Mucosa of gallbladder (tissue), 1 donor: ENCODE measurements at places on chromosomes 12 and 14.
A peak's percentile ranks its signal among the peaks of the same experiment; 100 is the strongest.

DNA sequence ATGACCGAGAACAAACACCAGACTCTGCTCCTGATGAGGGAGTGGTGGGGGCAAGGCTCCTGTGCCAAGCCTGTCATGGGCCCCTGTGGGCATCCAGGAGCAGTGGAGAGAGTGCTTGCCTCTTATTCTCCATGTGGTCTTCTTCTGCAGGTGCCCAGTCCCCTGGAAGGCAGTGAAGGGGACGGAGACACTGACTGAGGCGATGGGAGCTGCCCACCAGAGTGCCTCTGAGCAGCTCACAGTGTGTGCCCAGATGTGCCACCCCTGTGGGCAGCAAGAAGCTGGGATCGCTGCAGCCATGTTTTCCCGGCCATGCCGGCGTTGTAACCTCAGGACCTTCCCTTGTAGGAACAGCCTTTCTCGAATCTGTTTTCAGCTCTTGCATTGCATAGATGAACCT lies 6.4 kb upstream of the EP400 start:
- no peak for DNase-seq

DNA sequence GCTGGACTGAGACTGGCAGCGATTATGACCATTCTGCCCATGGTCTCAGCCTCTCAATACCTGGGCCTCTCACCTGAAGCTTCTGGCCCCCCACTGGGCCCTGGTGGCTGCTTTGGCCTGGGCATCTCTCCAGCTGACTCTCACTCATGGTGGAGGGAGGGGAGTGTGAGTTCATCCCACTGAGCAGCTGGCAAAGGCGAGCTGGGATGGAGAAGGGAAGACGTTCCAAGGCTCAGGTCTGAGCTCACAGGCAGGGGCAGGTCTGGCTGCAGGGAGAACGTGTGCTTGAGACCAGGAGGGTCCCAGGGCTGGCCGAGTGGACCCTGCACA lies 103.5 kb downstream of the TMEM121 start:
- no peak for DNase-seq

GRCh38 chr12:2173971-2174370 lies 121.2 kb downstream of the CACNA1C start:
- no peak for DNase-seq

GRCh38 chr12:49796155-49796554 lies 32.1 kb downstream of the NCKAP5L start:
- no peak for DNase-seq

GRCh38 chr12:93737457-93738198 lies 60.5 kb downstream of the CRADD start:
- DNase-seq: peak; percentile 22

GRCh38 chr14:105464501-105464900 lies 10.1 kb upstream of the CRIP2 start:
- DNase-seq: no peak

- no peak for DNase-seq
Observed at GRCh38 chr14:24334431-24335291, at the start of gene ADCY4. TSS of gene ADCY4 (minus strand) at chr14:24335071. CDS start at chr14:24334652, 419 bp downstream.

DNA sequence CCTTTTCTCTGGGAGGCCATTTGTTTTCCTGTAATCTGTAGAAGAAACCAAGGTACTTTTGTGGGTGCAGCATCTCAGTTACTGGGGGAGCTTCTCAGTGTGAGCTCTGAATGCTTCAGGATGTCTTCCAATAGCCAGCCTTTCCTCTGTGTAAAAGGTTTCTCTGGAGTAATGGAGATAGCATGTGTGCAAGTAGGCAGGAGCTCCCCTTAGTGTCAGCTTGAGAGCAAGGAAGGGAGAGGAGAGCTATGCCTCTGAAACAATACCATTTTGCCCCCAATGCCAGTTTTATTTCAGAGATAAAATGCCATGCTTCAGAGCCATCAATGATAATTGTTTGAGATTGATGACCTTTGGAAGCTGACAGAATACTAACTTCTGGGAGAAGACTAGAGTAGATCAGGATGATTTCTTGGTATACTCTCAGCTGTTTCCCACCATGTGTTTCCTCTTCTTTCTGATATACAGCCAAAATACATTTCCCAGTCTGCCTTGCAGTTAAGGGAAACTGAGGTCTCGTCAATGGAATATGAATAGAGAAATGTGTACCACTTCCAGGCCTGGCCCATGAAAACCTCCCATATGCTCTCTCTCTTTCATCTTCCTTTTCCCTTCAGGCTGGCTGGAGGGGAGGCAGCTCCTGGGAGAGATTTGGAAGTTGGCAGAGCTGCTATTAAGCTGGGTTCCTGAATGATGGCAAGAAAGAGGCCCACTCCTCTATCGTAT lies 125.7 kb downstream of the CRADD start:
- DNase-seq: no peak

DNA sequence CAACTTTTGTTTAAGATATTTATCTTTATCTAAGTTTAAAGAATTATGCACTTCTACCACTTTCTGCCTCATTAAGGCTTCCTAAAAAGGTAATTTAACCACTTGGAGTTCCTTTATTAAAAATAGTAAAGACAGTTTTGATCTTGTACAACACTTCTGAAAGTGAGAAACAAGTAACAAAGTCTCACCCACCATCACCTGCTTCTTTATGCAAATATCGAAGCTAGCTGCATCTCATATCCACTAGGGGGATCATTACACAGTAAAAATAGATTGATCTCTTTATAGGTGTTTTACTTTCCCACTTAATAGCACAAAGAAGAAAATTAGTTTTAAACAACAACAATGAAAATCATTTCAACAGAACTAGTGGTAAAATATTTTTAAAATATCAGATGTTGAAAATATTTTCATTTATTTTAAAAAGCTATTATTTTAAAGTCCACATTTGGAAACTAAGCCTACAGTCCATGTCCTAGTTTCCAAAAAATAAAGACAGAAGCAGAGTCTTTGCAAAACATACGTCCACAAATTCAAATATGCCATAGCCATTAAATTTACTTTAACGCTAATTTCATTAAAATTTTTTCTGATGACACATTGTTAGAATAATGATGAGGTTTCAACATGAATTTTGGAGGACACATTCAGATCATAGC lies 160.0 kb upstream of the SOX5 start:
- no peak for DNase-seq

DNA sequence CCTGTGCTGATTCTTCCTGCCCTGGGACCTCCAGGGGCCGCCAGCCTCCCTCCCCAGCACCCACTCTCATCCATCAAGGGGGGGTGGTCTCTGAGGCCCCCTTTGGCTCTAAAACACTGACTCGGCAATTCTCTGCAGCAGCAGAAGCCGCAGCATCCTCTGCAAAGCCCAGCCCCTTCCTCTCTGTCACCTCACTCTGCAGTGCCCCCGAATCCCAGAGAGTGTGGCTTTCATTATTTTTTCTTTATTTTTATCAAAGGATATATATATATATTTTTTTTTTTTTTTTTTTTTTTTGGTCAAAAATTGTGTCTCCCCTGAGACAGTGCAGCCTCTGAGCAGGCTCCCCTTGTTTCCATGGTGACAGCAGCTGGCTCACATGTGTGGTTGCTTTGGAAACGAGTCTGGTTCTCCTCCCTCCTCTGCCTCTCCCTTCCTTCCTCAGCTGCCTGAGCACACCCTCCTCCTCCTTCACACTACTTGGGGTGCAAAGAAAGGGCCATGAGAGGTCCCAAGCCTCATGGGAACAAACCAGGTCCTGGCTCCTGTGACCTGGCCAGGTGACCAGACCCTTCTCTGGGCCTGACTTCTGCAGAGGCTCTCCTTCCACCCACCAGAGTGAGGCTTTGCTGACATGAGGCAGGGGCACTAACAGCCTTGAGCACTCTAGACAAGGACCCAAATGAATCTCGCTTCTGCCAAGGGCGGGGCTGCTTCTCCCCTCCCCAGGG lies 100.5 kb downstream of the LRRC74A start:
- peak; percentile 58 for DNase-seq

GRCh38 chr14:72155379-72155993 lies 223.3 kb downstream of the RGS6 start:
- DNase-seq: no peak

GRCh38 chr14:71287567-71287966 lies 380.3 kb downstream of the PCNX1 start:
- DNase-seq: no peak

GRCh38 chr12:113683574-113683973 lies 211.9 kb upstream of the LHX5 start:
- DNase-seq: no peak

- DNase-seq: peak; percentile 32
Observed at GRCh38 chr12:132881818-132882217, 5.6 kb downstream of the CHFR start.

- DNase-seq: no peak
Observed at GRCh38 chr12:13307143-13307816, 110.8 kb downstream of the EMP1 start.

GRCh38 chr14:93880021-93880820 lies 46.9 kb upstream of the FAM181A start:
- no peak for DNase-seq

GRCh38 chr12:120468821-120469449 lies 613 bp downstream of the SRSF9 start:
- DNase-seq: peak; percentile 15
